MCF 10A (cell line): ENCODE measurements at places on chromosomes 3 and 15. TPM values are rescaled to one million over a fixed set of nuclear protein-coding genes. Genes with fewer than 3 reads are reported as not detected.

The THAP10 gene
- 4.0 and 5.7 TPM in 2 replicates for total RNA-seq

The ITIH3 gene
- not detected in 2 replicates for total RNA-seq

The TJP1 gene
- 114 and 137 TPM in 2 replicates for total RNA-seq

The SLC24A5 gene
- not detected in 2 replicates for total RNA-seq

The UTS2B gene
- total RNA-seq, result 0.26 TPM in 1 of 2 replicates, not detected in the other

The HYAL2 gene
- 11.6 and 12.6 TPM in 2 replicates for total RNA-seq

The ATP13A4 gene
- not detected in 2 replicates for total RNA-seq

The CHRM5 gene
- not detected in 2 replicates for total RNA-seq

The GP9 gene
- not detected in 2 replicates for total RNA-seq

The MASP1 gene
- not detected in 2 replicates for total RNA-seq

The TARS3 gene
- total RNA-seq, result 5.0 and 7.2 TPM in 2 replicates

The SLC22A14 gene
- total RNA-seq, result 0.44 and 0.64 TPM in 2 replicates

The ADAMTS17 gene
- 4.0 and 7.7 TPM in 2 replicates for total RNA-seq

The LTF gene
- not detected in 2 replicates for total RNA-seq

The GOLGA8G gene
- total RNA-seq, result 0.09 TPM in 1 of 2 replicates, not detected in the other

The FAM227B gene
- total RNA-seq, result 5.8 and 6.4 TPM in 2 replicates

The CORO2B gene
- total RNA-seq, result 0.47 and 0.79 TPM in 2 replicates

The MRPS25 gene
- total RNA-seq, result 81.0 and 87.2 TPM in 2 replicates

The OR5H15 gene
- not detected in 2 replicates for total RNA-seq

The HHLA2 gene
- total RNA-seq, result not detected in 2 replicates

The SYNPR gene
- not detected in 2 replicates for total RNA-seq

The GOLGA8J gene
- total RNA-seq, result 0.21 TPM in 1 of 2 replicates, not detected in the other

The RARB gene
- total RNA-seq, result not detected in 2 replicates

The SOX14 gene
- not detected in 2 replicates for total RNA-seq

The ATG3 gene
- 87.8 and 97.2 TPM in 2 replicates for total RNA-seq

The ROBO2 gene
- total RNA-seq, result not detected in 2 replicates

The CPNE9 gene
- total RNA-seq, result not detected in 2 replicates

The CCK gene
- total RNA-seq, result not detected in 2 replicates

The GJD2 gene
- total RNA-seq, result not detected in 2 replicates

The CLDN11 gene
- total RNA-seq, result not detected in 2 replicates

The KLF15 gene
- 5.3 and 8.3 TPM in 2 replicates for total RNA-seq

The CLRN1 gene
- total RNA-seq, result not detected in 2 replicates

The TRIM42 gene
- total RNA-seq, result not detected in 2 replicates

The TF gene
- 0.12 and 0.19 TPM in 2 replicates for total RNA-seq

The PLCH1 gene
- total RNA-seq, result 0.10 and 0.12 TPM in 2 replicates

The PLA2G4E gene
- 0.07 and 0.12 TPM in 2 replicates for total RNA-seq

The ROBO1 gene
- total RNA-seq, result 30.3 and 32.2 TPM in 2 replicates

The SLCO2A1 gene
- 0.59 and 1.0 TPM in 2 replicates for total RNA-seq

The CD276 gene
- 52.8 and 57.7 TPM in 2 replicates for total RNA-seq

The RSRC1 gene
- 32.3 and 35.8 TPM in 2 replicates for total RNA-seq

The P2RY1 gene
- 0.28 and 0.49 TPM in 2 replicates for total RNA-seq

The RCN2 gene
- 48.1 and 68.8 TPM in 2 replicates for total RNA-seq

The ISLR2 gene
- total RNA-seq, result not detected in 2 replicates

The GP5 gene
- 0.15 TPM in 1 of 2 replicates, not detected in the other for total RNA-seq

The GOLGA8T gene
- total RNA-seq, result 0.59 and 0.61 TPM in 2 replicates

The LRRC2 gene
- total RNA-seq, result not detected in 2 replicates

The CRTAP gene
- total RNA-seq, result 179 and 182 TPM in 2 replicates

The CCR8 gene
- not detected in 2 replicates for total RNA-seq

The EPHA3 gene
- not detected in 2 replicates for total RNA-seq

The SLC9C1 gene
- not detected in 2 replicates for total RNA-seq

The CLDN18 gene
- total RNA-seq, result not detected in 2 replicates

The CFAP100 gene
- total RNA-seq, result not detected in 2 replicates

The GRAMD1C gene
- total RNA-seq, result 0.64 and 0.79 TPM in 2 replicates

The PRKCI gene
- 46.3 and 62.8 TPM in 2 replicates for total RNA-seq

The CYP1A2 gene
- not detected in 2 replicates for total RNA-seq

The SNTN gene
- total RNA-seq, result not detected in 2 replicates

The EPHA6 gene
- 0.33 and 0.66 TPM in 2 replicates for total RNA-seq
